ENCODE measurements at places on chromosomes 13 and 19.
A peak's percentile ranks its signal among the peaks of the same experiment; 100 is the strongest.

DNA sequence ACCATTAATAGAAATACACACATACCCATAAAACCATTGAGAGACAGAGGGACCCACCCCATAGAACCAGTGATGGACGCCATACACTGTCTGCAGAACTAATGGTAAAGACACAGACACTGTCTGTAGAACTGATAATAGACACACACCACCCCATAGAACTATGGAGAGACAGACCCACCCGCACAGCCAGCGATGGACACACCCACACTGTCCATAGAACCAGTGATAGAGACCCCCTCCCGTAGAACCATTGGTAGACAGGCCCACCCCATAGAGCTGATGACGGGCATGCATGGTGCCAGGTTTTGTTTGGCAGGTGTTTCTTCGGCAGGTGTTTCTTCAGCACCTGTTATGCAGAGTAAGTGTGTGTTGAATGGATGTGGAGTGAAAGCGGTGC, 88.3 kb upstream of the TEX29 start:
- DNase-seq = no peak

- DNase-seq = peak; percentile 0
Measured at GRCh38 chr13:33611121-33611805, 206.7 kb upstream of the RFC3 start.

GRCh38 chr13:34926508-34926907, 15.6 kb upstream of the NBEA start:
- DNase-seq = no peak

GRCh38 chr13:80447747-80448146, 106.8 kb upstream of the SPRY2 start:
- no peak for DNase-seq

DNA sequence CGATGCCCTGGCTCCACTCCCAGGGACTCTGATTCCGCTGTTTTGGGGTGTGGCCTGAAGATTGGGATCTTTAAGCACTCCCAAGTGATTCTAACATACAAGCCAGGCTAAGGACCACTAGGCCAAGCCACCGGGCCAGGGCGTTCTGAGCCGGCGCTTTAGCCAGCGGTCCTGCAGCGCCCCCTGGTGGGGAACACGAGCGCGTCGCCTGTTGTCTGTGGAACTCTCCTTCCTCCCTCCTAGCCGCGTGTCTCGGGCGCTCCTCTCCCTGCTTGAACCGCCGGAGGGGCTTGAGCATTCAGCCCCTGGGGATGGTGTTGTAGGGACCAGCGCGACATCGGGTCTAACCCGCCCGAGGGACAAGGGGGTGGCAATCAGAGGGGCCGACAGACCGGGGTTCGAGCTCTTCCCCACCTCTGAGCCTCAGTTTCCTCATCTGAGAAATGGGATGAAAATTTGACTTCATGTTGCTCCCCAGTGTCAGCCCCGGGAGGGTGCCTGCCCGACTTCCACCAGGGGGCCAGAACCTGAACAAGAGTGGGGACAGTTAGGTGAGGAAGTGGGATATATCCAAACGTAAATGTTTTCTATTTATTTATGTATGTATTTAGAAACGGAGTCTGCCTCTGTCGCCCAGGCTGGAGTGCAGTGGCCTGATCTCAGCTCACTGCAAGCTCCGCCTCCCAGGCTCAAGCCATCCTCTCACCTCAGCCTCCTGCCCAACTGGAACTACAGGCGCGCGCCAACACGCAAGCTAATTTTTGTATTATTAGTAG, 18.0 kb upstream of the PNMA8B start:
- peak; percentile 73 for DNase-seq

- DNase-seq = no peak
Measured at GRCh38 chr13:73910733-73911132, 223.5 kb downstream of the KLF12 start.

DNA sequence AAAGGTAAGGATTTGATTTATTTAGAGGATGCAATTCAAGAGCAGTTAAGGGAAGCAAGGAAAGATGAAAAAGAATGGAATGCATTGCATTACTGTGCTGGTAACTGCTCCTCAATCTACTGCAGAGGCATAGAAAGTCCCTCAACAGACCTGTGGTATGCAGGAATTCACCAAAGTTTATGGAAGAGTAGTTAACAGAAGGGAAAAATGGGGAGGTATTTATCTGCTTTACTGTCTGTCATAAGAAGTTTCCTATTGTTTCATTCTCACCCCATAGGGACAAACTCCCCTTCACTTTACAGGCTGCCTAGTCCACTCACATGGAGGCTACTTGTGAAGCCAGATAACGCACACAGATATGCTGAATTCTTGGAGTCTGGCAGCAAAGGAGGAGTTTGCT, 354.9 kb upstream of the SPRY2 start:
- DNase-seq = no peak

- DNase-seq = no peak
Measured at GRCh38 chr13:74322562-74322961, 188.4 kb upstream of the KLF12 start.

- DNase-seq = no peak
Measured at GRCh38 chr19:57249329-57249728, 8.9 kb downstream of the ZNF805 start.

- DNase-seq = no peak
Measured at GRCh38 chr13:24614306-24615080, 65.7 kb upstream of the ATP12A start.

- peak; percentile 30 for DNase-seq
Measured at GRCh38 chr19:16372065-16372915, 47.7 kb downstream of the KLF2 start.

DNA sequence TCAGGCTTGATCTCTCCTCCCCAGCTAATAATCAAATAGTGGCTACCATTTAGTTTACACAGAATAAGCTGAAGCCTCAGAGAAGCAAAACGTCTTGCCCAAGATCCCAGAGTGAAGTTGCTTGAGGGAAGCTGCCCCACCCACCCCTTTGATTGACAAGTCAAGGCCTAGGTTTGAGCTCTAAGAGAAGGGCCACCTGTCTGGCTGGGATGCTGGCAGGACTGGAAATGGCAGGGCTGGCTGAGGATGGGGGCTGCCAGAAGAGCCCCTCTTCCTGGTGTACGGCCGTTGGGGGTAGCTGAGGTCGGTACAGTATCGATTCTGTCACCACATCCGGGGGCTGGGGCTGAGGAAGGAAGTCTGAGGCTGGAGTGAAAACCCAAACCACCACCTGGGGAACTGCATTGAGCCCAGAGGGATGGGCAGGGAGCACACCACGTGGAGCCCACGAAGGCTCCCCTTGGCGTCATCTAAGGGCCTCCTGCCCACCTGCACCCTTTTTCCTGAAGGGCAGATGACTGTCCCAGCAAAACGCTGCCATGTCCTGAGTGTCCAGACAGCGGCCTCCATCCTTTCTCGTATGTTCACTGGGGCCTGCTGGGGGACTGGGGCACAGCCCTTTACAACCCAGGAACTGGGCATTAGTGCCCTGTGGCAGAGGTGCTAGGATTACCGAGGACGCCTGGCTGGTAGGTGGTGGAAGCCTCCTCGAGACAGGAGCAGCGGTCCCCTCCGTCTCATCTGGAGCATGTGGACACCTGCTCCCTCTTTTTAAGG, 1.4 kb upstream of the PRKD2 start:
- peak; percentile 76 for DNase-seq

DNA sequence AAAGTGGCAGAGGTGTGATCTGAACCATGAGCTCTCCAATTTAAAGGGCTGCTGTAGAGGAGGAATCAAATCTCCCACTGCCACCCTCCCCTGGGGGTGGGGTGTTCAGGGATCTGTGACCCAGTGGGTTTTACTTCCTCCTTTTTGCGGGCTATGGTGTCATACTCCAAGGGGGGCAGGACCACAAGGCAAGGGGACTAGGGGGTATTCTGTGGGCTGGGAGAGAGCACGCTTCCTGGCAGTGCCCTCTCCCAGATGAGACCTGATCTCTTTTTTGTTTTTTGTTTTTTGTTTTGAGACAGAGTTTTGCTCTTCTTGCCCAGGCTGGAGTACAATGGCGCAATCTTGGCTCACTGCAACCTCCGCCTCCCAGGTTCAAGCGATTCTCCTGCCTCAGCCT, 10.3 kb downstream of the PLD3 start:
- peak; percentile 20 for DNase-seq

- DNase-seq = no peak
Measured at GRCh38 chr19:54560881-54561385, 12.7 kb upstream of the LILRA2 start.

DNA sequence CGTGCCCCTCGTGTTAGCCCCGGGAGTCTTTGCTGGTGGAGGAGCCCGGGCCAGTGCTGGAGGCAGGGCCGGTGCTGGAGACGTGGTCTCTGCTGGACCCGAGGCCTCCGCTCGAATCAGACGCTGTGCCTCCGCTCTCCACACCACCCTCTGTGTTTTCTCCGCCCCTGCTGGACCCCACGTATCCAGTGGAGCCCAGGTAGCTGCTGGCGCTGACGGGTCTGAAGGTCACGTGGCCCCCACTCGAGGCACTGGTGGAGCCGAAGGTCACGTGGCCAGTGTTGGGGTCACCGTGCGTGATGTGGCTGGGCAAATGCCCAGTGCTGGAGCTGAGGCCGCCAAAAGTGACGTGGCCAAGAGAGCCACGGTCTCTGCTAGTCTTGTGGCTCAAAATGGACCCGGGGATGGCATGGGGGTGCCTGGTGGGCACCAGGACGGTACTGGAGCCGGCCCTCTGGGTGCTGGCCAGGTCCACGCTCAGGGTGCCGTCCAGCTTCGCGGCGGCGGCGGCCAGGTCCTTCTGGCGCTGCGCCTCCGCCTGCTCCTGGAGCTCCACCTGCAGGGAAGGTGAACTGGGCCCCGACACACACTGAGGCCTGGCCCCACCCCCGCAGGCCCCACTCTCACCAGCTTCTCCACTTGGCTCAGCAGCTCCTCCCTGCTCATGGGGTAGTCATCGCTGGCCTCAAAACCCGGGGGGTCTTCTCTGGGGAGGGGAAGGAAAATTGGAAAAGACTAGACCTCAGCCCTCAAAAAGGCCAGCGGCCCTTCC, 27.3 kb downstream of the ZNF114 start:
- no peak for DNase-seq

GRCh38 chr19:10654610-10655456, 687 bp downstream of the ILF3 start:
- peak; percentile 72 for DNase-seq

GRCh38 chr19:12703046-12703445, 6.6 kb upstream of the FBXW9 start:
- peak; percentile 11 for DNase-seq

GRCh38 chr19:15869873-15870272, 28.0 kb downstream of the CYP4F2 start:
- no peak for DNase-seq

DNA sequence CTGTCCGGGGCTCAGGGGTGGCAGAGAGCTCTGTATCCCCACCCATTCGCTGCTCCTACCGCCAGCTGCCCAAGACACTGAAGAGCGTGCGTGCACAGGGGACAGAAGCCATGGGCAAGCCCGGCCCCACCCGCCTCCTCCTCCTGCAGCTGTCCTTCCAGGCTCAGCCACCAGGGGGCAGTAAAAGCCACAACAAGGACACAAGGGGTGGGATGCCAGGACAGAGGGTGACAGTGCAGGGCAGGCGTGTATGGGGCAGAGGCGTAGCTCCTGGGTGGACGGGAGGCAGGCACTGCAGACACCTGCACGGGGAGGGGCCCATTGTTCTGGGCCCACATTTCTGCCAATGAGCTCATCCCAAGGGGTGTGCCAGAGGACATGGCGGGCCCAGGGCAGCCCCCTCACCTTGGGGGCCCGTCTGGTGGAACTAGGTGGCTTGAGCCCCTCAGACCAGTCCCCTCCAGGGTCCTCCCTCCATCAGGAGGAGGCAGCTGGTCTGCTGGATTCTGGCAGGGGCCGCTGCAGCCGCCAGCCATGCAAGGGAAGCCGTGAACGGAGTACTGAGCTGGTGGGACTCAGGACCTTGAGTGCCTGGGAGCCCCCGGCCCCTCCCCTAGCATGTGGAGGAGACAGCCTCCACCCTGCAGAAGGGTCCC, 61.2 kb downstream of the MLLT1 start:
- DNase-seq = peak; percentile 83

- DNase-seq = no peak
Measured at GRCh38 chr13:27374126-27374613, 50.2 kb upstream of the GTF3A start.

DNA sequence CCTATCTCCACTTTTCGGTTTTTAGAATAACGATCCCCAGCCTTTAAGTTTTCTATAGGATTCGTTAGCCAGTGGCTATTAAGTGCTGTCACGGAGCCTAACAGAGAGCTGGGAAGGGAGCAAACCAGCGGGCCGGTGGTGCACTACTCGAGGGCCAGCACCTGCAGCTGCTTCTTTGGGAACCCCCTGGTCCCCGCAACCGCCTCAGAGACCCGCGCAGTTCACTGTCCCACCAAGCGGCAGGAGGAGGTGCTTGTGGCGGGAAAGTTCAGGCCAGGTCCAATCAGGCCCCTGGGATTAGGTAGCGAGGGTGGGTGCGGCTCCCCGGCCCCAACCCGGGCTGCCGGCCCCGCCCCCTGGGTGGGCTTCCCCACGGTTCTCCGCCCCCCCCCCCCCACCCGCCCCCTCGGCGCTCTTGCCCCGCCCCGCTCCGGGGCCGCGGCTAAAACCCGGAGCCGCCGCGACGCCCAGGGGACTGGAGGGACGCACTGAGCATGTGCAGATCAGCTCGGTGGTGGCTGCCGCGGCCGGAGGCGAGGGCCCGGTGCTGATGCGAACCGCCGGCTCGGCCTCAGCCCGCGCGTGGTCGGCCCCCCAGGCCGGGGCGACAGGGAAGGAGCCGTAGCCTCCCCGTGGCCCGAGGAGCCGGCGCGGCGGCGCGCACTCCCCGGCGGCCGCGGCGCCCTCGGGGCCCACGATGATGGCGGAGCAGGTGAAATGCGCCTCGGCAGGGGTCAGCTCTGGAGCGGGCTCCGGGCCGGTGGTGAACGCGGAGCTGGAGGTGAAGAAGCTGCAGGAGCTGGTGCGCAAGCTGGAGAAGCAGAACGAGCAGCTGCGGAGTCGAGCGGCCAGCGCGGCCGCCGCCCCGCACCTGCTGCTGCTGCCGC, at the start of gene SLAIN1:
Gene SLAIN1 (plus strand): TSS at position 471 of the 887 bp plus-strand sequence. CDS start 227 bp downstream, at position 698.
- peak; percentile 92 for DNase-seq

DNA sequence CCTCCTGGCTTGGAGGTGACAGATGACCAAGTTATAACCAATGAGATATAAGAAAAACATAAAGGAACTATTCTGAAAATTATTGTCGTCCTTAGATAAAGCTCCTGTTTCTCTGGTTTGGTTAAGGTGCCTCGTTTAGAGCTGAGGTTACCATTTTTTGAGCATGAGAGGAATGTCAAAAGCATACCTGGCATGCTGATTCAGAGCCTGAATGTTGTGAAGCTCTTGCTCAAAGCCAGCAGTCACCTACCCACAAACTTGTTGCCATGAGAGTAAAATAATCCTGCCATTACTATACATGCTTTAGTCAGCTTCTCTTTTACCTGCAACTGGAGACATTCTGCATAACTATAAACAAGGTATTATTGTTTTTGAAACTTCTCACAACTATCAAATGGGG, 1116.2 kb downstream of the DIAPH3 start:
- DNase-seq = no peak

DNA sequence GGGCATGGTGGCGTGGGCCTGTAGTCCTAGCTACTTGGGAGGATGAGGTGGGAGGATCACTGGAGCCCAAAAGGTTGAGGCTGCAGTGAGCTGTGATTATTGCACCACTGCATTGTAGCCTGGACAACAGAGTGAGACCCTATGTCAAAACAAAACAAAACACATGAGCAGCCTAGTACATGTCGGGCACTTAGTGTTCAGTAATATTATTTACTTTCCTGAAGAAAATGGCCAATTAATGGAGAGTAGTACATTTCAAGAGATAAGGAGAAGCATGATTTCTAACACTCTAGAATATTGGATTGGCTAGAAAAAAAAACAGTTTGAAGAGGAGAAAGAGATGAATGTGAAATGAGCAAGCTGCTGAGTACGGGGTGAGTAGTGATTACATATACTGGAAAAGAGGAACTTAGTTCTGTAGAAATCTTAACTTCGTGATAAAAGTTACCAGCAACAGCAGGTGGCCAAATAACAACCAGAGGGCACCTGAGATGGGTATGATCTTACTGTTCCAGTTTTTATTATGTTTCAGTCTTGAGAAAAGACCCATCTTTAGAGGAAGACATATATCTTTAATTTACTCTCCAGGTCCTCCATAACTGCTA, 36.2 kb downstream of the SPATA13 start:
- no peak for DNase-seq

All from CD4-positive, alpha-beta T cell treated with Interleukin-17A for 1 hour (primary cell).